ENCODE measurements at places on chromosomes 6 and 20.
A peak's percentile ranks its signal among the peaks of the same experiment; 100 is the strongest.

- DNase-seq: no peak
Observed at GRCh38 chr6:170464080-170464479, 89.0 kb downstream of the PSMB1 start.

- no peak for DNase-seq
Observed at GRCh38 chr6:17691925-17692538, 14.7 kb downstream of the NUP153 start.

GRCh38 chr6:85420551-85420950 is 29.3 kb upstream of the NT5E start:
- no peak for DNase-seq

DNA sequence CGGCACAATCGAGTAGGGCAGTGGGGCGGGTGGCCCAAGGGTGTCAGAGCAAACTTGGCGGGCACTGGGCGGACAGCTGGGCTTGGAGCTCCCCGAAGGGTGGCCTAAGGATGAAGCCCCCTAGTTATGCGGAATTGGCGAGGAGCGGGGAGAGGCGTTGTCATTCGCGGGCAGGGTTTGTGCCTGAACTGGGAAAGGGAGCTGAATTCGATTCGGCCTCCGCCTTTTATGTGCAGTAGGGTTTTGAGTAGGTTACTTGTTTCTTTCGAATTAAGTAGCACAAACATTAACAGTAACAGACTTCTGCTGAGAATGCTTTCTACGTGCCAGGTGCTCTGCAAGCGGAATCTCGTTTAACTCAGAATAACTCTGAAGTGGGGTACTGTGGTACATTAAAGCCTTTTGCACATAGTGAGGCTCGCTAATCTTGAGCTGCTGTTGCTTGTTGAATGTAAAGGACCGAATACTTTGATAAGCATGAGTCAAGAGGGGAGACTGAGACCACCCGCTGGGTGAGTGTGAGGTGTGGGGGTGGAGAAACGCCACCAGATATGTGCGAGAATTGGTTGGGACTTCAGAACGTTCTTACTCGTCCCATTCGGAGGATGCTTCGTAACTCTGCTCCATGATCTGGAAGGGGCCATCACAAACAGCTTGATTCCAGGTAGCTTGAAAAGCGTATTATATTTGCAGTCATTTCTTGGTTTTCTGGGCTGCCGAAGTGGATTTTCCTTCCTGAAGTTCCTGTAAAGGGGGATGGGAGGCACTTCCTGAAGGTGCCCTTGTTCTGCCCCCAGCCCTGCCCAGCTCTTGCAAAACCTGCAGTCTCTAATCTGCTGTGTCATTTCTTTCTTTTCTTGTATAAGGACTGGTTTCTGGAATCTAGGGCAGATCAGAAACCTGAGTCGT is 833 bp downstream of the RAB5IF start:
- DNase-seq: peak; percentile 78

GRCh38 chr6:49565261-49565660 is 14.8 kb downstream of the C6orf141 start:
- DNase-seq: no peak

GRCh38 chr20:42857446-42857845 is 332.3 kb downstream of the PTPRT start:
- no peak for DNase-seq

GRCh38 chr6:21026576-21027273 is 492.5 kb downstream of the CDKAL1 start:
- DNase-seq: no peak

All from upper lobe of left lung (tissue), 6 donors.